Cortex of kidney (tissue), 1 donor: ENCODE measurements at places on chromosomes 7 and 10.

DNA sequence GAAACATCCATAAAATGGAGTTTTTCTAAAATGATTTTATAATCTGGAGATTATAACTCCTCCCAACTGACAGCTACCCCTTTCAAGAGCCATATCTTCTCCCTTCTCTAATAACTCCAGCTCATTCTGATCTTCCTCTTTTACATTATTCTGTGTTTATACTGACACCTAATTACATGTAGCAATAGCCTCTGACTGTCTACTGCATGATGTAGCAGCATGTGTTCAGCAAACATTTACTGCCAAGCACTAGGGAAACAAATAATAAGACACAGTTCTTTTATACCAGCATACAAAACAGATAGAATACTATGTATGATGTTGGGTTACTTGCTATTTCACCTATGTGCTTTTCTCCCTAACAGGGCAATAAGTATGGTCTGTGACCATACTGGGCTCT is 20.7 kb downstream of the RBM28 start:
- DNase-seq, result no peak

GRCh38 chr10:24617771-24618396 is 105.8 kb downstream of the ARHGAP21 start:
- no peak for DNase-seq

DNA sequence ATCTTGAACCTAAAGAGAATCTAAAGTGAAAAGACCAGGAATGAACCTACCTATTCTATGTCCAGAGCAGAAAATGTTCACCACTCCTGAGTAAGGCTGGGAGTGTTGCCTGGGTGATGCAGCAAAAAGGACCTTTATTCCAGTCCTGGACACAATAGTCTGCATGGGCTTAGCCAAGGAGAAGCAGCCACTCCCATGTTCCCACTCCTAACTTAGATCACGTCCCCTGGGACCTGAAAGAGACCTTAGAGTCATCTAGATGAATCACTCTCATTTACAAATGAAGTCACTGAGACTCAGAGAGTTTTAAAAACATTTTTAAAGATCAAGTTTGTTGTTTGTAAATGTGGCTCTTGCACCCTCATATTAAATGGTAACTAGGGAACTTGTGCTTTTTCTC is 763.4 kb downstream of the KCNMA1 start:
- no peak for DNase-seq

DNA sequence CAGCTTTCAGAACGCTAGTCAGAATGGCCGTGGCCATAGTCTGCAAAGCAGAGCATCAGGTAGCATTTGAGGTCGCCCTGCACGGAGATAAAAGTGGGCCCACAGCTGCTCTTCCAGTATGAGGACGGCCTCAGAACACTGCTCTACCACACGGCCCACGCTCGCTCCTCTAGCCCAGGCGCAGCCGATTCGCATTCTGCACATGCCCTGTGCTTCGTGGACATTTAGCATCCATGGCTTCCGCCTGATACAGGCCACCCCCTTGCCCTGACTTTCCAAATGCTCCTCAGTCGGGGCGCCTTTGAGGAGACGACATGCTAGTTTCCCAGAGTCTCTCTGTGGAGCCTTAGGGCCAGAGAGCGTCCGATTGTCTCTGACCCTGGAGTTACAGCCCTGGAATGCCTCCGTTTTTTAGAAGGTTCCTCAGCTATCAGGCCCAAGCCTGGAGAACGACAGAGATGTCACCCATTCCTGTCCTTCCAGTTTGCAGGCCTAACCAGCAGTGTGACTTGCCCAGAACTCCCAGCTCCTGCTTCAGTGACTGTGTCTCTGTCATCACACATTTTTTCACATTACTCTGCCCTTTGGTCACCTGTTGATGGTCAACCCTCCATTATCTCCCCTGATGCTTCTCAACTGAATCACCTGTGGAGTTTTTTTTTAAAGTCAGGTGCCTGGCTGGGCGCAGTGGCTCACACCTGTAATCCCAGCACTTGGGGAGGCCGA is 14.3 kb downstream of the STRA8 start:
- no peak for DNase-seq

DNA sequence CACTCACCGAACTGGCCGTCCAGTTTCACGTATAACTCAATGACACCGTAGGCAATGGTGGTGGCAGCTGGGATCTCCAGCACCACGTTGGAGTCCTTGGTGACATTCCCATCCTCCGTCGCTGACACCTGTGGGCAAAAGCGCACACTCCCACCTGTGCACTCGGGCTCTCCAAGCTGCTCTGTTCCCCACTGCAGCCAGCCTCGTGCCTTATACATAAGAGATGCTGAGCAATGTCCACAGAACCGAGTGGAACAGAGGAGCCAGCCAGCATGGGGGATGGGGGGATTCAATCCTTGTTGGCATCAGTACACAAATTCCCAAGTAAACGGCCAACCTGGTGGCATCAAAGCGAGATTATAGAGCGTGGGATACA is 40.0 kb downstream of the GSDME start:
- no peak for DNase-seq

GRCh38 chr7:124246262-124246863 is 213.5 kb upstream of the TMEM229A start:
- DNase-seq, result no peak

- DNase-seq, result no peak
Observed at GRCh38 chr7:151314401-151314800, 27.2 kb upstream of the NUB1 start.

DNA sequence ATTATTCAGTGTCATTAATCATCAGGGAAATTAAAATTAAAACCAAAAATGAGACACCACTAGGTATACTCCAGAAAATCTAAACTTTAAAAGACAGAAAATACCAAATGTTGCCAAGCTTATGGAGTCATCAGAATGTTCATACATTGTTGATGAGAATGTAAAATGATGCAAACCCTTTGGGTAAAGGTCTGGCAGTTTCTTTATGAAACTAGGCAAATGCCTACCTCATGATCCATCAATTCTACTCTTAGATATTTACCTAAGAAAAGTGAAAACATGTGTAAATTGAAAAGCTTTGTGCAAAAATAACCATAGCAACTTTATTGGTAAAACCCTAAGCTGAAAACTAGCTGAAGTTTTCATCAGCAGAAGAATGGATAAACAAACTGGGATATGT is 329.5 kb upstream of the MEOX2 start:
- DNase-seq, result no peak

DNA sequence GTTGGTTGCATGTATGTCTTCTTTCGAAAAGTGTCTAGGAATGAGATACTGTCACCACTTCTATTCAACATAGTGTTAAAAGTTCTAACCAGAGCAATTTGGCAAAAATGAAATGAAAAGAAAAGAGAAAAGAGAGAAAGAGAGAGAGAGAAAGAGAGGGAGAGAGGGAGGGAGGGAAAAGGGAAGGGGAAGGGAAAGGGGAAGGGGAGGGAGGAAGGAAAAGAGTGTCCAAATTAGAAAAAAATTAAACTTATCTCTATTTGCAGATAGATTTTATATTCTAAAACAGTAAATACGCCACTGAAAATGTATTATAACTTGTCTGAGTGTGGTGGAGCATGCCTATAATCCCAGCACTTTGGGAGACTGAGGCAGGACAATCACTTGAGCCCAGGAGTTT is 16.2 kb downstream of the DDX56 start:
- no peak for DNase-seq

DNA sequence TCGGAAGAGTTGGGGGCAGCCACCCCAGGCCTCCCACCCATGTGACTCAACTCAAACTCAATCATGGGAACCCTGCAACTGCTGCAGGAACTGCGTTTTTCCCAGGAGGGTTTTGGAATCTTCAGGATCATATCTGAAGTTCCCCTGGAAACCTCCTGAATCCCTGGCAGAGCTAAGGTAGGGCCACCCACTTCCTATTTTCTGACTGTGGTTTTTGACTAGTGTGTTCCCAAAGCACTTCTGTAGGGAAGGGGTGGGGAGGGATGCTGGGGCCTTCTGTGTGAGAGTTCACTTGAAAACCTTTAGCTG is 127.6 kb upstream of the UNC5B start:
- no peak for DNase-seq

DNA sequence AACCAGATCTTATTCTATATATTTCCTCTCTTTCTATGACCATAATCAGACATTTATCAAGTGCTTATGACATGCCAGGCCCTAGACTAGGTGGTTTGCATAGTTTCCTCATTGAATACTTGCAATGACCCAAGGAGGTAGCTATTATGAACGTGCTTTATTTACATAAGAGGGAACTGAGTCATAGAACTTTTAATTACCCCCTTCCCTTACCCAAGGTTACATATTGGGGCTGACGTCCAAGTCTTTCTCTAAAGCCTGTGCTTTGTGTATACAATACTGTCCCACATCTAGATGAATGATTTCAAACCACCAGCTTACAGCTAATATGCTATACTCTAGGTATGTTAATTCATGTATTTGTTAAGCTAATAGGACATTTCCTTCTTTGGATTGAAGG is 91.9 kb upstream of the NPY start:
- no peak for DNase-seq

DNA sequence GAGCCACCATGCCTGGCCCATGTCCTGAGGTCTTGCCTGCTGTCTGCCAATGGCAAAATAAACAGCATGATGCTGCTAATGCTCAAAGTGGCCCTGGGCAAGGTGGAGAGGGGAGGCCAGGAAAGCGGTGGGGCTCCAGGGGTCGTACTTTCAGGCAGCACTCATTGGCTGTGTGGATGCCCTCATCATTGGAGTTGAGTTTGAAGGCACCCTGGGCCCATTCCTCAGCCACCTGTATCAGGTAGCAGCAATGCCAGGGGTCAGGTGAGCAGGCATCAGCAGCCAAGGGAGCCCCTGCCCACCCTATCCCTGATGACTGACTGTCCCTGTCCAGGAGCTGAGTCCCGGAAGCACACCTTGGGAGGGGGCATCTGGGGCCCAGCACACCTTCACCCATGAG is 902.5 kb upstream of the ZNF722 start:
- DNase-seq, result no peak
